ENCODE measurements at places on chromosomes 7 and 10.

DNA sequence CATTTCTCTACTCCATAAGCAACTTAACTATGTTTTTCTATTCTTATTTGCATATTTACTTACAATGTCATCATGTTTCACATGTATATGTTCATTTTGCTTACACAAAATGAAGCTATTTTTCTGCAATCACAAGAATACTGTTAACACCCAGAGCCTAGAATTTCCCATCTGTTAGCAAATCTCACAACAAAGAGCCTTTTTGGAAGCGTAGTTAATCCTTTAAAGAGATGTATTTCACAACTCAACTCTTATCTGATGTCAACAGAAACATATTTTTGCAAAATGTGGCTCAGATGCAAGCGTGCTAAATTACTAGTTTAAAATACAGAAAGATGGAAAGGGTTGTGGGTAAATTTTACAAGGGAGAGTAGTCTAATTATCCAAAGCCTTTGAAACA, 110.6 kb upstream of the COL1A2 start:
- DNase-seq = no peak

DNA sequence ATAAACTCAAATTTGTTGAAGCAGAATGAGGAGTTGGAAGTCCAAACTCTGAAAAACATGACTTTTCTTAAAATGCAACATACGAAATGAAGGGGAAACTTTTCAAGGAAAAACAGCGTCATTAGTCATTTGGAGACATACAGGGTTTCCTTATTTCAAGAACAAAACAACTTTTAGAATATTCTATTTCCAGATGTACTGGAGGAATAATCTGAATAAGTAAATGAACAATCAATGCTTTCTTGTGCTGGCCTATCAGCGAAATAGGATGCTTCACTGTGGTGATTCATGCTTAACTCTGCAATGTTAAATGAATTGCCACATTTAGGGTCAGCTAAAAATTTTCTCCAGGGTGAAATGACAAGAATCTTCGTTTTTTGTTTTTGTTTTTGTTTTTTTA, 114.3 kb downstream of the SEMA3C start:
- DNase-seq = no peak

- no peak for DNase-seq
These were observed 9.2 kb downstream of the IKZF5 start for GRCh38 chr10:122999347-122999746.

GRCh38 chr7:30877993-30878392, 33.7 kb upstream of the AQP1 start:
- DNase-seq = no peak

- no peak for DNase-seq
These were observed 89.0 kb downstream of the CH25H start for GRCh38 chr10:89118091-89118490.

DNA sequence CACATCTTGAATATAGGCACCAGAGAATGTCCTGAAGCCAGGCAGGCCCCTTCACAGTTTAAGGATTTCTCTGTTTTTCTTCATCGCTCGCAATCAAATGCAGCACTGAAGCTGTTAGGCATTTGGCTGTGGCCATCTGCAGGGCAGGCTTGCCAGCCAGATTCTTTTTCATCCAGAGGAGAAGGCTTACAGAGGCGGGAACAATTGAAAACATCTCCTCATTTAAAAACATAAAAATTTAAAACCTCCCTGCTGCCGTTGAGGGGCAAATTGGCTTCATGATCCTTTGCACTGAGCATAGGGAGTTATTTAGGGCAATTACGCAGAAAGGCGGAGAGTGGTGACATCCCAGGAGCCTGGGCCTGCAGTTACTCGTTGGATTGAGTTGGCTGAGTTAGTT, 500.0 kb downstream of the TYW1 start:
- DNase-seq = no peak

- DNase-seq = no peak
These were observed 16.9 kb downstream of the MYO1G start for GRCh38 chr7:44961844-44962482.

- no peak for DNase-seq
These were observed 2.4 kb downstream of the SH2D4B start for GRCh38 chr10:80540136-80540535.

GRCh38 chr10:126064512-126064911, 168.1 kb downstream of the FANK1 start:
- no peak for DNase-seq

DNA sequence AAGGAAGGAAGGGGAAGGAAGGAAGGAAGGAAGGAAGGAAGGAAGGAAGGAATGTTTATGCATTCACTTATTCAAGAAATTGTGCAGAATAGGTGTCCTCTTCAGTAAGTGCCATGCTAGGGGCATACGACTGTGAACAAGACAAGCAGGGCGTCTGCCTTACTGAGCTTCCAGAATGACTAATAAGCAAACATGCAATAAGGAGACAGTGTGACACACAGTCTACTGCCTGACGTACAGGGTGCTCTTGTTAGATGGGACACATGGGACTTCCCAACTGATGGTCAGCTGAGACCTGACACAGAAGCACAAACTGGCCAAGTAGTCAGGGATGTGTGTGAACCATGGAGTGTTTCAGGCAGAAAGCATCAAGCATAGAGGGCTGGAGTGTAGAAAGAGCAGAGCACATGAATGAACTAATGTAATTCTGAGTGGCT, 18.2 kb downstream of the DNAJC12 start:
- no peak for DNase-seq

GRCh38 chr10:11931038-11931437, 107.9 kb downstream of the PROSER2 start:
- DNase-seq = no peak

DNA sequence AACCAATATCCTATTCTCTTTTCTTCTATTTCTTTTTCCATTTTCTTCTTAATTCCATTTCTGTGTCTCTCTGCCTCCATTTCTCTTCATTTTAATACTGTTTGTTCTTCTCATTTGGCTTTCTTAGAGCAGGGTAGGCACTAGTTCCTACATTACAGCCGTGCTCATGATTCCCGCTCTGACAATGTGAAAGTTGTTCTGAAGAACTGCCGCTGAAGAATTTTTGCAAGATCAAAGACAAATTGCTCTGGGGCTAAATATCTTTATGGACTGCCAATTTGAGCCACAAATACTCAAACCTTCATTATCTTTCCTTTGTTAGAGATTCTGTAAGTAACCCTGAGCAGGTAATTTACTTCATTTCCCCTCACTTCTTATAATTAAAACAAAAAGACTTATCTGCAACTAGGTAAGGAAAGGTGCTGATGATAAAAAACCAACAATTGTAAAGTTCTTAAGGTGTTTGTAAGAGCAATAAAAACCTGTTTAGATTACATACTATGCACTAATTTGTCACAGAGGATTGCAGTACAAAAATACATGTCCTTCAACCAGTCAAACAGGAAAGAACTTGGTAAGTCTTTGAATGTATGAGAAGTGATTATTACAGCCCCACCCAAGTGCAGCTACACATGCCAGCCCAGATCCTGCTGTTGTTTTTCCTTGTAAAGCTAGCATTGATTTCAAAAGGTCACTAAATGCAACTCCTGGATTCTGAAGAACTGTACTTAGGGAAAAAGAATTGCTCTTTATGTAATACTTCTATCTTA, 127.5 kb downstream of the COL28A1 start:
- no peak for DNase-seq

- peak; percentile 92 for DNase-seq
These were observed 185.2 kb downstream of the AVL9 start for GRCh38 chr7:32680259-32681173.

DNA sequence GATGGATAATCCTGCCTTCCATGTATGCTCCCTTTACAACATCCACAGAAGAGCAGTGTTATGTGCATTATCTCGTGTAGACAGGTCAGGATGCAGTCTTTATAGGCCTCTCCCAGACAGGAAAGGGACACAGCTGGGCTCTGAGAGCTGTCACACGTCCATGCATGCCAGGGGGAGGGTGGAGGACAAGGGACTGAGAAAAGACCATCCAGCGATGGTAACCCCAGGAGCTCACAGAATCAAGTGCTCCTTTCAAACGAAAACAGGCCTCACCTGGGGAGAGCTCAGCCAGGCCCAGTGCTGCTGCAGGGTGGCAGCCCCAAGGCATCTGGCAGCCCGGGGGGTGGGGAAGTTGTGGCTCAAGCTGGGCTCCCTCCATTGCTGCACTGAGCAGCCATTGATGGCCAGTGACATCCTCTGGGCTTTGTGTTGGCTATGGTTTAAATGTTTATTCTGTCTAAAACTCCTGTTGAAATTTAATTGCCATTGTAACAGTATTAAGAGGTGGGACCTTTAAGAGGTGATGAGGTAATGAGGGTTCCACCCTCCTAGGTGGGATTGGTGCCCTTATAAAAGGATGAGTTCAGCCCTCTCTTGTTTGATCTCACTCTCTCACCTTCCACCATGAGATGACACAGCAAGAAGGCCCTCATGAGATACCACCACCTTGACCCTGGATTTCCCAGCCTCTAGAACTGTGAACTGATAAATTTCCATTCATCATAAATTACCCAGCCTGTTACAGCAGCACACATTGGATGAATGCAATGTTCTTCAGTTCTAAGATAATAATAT, 15.7 kb downstream of the JCAD start:
- no peak for DNase-seq

DNA sequence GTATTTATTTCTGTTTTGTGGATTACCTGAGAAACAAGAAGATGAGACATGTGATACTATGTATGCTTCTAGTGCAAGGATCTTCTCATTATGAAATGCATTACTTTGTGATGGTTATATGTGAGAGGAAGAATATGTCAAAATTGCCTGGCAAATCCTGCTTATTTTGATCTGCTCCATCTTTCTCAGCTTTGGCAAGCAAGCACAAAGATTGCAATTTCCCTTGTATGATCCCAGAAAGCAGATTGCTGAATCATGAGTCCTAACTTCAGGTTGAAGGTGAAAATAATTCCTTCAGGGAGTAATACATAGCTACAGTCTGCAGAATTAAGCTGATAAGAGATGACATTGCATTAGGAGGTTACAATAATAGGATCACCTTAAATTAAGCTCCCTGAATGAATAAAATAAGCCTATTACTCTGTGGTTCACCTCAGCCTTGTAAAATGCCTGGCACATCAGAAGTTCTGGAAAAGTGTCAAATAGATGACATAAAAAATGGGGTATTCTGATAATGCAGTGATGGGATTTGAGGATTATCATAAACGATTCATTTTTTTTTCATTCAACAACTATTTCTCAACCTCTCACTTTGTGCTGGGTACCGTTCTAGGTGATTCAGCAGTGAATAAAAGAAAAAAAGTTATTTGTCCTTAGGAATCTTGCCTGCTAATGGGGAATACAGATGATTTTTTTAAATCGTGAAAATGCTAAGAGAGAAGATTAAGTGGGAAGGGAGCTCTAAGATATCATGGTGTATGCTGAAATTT, 120.7 kb downstream of the CHN2 start:
- DNase-seq = no peak

GRCh38 chr10:97224483-97225435, 39.0 kb upstream of the SLIT1 start:
- peak; percentile 49 for DNase-seq

- DNase-seq = no peak
These were observed 47.2 kb downstream of the LRRC20 start for GRCh38 chr10:70335246-70335613.

GRCh38 chr10:11439523-11440053, 171.9 kb downstream of the USP6NL start:
- DNase-seq = no peak

GRCh38 chr10:90047243-90047729, 345.9 kb downstream of the KIF20B start:
- no peak for DNase-seq

DNA sequence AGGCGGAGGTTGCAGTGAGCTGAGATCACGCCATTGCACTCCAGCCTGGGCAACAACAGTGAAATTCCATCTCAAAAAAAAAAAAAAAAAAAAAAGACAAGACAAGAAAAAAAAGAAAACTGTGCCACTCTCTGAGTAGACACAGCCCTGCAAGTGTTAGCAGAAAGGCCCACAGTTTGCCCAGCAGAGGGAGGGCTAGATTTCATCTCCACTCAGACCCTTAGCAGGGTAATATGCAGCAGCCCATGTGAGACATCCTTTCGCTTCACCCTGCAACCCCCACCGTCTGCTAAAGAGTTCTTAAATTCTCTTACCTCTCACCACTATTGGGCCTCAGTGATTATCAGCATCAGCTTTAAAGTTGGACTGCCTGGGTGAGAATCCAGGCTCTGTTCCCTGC, 38.2 kb downstream of the CTNNA3 start:
- DNase-seq = no peak

DNA sequence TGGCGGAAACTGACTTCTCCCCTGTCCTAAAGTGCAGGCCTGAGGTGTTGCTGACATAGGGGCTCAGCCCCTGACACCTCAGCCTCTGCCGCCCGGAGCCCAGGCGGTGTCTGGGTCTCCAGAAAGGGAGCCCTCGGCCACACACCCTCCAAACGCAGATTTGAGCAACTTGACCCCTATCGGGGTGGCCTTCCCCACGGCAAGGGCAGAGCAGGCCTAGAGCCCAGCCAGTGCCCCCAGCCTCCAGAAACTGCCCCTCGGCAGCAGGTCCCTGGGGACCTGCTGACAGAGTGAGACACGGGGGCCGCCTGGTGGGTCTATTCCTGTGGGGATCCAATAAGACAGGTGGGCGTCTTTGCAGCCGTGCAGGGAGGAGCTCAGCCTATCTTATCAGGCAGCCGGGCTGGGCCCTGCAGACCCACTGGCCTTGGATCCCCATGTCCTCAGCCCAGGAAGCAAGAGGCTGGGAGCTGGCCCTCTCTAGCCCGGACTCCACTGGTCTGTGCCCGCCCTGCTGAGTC, 11.0 kb downstream of the TMEM184A start:
- DNase-seq = no peak

DNA sequence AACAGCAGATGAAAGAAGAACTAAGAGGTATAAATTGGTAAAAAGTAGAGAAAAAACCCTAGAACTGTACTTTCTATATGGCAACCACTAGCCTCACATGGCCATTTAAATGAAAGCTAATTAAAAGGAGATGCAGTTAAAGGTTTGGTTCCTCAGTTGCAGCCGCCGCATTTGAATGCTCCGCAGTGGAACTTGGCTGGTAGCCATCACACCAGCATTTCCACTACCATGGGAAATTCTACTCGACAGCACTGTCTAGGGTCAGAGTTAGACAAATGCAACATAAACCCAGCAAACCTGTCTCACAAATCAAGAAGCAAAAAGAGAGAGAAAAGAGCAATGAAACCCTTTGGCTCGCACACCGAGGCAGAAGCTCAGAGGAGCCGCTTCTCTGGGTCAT, 29.7 kb downstream of the VIPR2 start:
- no peak for DNase-seq

DNA sequence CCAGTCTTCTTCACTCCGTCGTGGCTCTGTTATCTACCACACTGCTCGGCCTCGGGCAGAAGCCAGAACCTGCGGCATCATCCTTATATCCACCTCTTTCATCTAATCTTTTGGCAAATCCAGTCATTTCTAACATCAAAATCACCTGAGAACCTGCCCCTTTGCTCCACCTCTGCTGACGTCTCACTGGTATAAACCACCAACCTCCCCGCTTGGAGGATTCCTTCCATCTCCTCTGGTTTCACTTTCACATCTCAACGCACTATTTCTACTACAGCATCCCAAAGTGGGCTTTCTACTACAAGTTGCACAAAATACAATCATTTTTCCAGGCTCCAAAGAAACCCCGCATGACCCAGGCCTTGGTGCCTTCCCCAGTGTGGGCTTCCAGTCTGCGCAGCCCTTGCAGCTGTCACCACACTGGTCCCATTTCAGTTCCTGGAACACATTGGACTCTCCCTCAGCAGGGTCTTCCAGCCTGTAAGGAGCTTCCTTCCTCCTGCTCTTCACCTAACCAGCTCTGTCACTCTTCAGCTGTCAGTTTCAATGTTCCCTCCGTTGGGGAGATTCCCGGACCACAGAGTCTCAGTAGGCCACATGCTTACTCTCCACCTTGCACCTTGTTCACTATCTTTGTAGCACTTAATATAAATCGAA, 85.0 kb downstream of the PRKCQ start:
- no peak for DNase-seq

- DNase-seq = peak; percentile 54
These were observed 47.4 kb upstream of the PRKAR1B start for GRCh38 chr7:774161-775109.
